ENCODE measurements at places on chromosomes 3 and 15.

GRCh38 chr3:159416856-159417255, 571.8 kb upstream of the IL12A start:
- DNase-seq = no peak

- no peak for DNase-seq
Measured at GRCh38 chr15:60423537-60423936, 25.8 kb upstream of the ANXA2 start.

DNA sequence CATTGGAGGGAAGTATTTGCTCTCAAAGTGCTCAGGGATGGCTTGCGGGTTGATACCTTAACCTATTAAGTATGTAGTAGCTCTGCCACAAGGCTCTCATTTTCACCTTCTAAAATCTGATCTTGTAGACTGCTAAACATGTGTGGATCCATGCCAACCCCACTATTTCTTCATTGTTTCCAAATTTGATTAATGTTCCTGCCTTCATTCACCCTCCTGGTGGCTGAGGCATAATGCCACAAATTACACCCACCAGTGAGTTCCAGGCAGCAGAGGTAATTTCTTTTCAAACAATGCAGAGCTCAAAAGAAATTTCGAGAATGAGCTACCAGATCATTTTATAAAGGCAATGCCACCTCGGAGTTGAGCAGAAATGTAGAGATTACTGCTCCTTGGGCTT, 71.0 kb downstream of the EDEM1 start:
- no peak for DNase-seq

- DNase-seq = no peak
Measured at GRCh38 chr3:171849617-171850319, 6.6 kb downstream of the TMEM212 start.

DNA sequence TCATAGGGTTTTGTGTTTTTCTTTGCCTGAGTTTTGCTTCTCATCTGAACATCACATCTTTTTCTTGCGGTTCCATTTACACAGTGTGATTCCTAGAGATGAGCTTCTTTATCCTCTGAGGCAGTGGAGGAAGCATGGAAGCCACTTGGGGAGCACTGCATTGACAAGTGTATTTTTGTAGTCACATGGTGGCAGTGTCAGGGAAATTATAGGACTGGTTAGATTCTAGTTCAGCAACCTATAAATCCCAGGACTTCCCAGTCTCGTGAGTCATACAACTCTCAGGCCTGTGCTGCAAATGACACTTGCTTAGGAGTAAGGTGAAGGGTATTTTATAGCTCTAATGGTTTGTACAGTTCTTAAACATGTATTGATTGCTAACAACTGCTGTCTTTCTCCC, 58.4 kb downstream of the RBM6 start:
- DNase-seq = no peak

- no peak for DNase-seq
Measured at GRCh38 chr3:52982839-52983238, 63.0 kb downstream of the SFMBT1 start.

DNA sequence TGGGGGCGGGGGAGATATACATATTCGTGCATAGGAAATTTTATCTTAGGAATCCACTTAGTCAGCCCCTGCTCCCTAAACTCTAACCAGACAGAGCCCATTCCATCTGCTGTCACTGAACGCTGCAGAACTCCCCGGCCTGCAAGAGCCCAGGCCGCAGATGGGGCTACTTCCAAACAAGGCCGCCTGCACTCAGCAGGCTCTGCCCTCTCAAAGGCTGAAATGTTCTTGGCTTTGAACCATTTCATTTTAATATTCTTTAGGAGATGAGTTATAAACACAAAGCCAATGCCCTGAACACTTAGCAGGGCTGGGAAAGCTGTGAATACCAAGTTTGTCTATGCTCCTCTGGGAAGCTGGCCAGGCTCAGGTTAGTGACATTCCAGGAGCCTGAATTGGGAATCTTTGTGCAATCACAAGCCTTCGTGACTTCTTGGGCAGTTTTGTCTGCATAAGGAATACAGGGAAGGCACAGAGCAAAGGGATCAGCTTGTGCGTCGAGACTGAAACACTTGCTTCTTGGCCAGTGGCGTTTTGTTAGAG, 65.0 kb downstream of the SYNM start:
- no peak for DNase-seq

DNA sequence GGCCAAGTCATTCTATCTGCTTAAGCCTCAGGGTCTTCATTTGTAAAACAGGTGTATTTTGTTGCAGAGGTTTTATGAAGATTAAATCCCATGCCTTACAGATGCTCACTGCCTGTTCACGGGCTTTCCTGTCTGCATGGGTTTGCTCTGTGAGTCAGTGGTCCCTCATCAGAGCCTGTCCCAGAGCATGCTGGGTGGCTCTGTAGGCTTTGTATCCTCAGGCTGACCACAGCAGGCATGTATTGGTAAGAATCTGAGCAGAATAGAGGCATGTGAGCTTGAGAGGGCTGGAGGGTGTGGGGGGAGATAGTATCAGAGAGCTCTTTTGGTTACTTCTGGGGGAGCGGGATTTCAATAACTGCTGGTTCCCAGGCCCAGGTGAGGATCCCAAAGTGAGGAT, 45.4 kb upstream of the PLXNA1 start:
- no peak for DNase-seq

- no peak for DNase-seq
Measured at GRCh38 chr15:77409259-77410156, 10.4 kb downstream of the PEAK1 start.

GRCh38 chr3:165837058-165837525, at the start of gene BCHE:
TSS of gene BCHE (minus strand) at chr3:165837423. CDS start at chr3:165831033, 6,390 bp downstream.
- peak; percentile 14 for DNase-seq

- no peak for DNase-seq
Measured at GRCh38 chr3:99761415-99762165, 56.1 kb upstream of the CMSS1 start.

DNA sequence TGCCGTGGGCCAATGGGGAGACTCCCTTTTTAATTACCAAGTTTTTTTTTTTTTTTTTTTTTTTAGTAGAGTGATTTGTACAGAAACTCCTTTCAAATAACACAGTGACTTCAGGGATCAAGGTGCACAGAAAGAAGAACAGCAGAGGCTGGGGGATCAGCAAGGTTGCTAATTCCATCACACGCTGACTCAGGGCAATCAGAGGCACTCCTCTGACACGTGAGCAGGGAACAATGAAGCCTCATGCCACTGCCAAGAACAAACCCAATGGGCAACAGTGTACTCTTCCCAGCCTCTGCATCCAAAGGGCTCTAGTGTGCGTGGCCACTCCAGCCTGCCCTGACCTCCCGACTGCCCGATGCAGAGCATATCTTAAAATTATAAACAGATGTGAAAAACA, 186.7 kb upstream of the WNT5A start:
- no peak for DNase-seq

GRCh38 chr3:185914911-185915629, 22.7 kb downstream of the TRA2B start:
- DNase-seq = no peak

DNA sequence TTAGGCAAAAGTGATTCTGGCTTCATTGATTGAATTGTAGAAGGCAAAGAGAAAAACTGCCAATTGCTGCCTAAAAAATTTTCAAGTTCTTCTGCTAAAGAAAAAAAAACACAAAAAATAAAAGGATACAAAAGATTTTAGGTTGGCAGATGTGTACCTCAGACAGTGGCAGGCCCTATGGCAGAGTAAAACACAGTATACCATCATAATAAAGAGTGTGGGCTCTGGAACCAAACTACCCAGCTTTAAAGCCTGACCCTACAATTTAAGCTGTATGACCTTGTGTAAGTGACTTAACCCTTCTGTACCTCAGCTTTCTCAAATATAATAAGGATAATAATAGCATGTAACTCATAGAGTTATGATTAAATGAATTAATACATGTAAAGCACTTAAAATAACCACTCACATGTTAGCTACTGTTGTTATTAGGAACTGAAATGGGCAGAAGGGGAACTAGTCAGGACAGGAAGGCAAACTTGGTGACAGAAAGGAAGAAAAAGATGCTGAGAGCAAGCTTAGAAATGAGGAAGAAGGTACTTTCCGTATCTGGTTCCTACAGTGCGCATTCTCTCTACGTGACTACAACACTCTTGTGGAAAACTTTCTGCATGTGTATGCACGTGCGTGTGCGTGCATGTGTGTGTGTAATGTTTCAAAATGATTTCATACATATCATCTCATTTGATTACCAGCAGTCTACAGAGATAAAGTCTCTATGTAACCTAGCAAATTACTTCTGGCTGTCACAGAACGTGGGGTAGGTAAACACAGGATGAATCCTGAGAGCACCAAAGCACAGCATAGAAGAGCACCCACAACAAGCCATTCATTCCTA, 13.6 kb upstream of the GATM start:
- DNase-seq = no peak

DNA sequence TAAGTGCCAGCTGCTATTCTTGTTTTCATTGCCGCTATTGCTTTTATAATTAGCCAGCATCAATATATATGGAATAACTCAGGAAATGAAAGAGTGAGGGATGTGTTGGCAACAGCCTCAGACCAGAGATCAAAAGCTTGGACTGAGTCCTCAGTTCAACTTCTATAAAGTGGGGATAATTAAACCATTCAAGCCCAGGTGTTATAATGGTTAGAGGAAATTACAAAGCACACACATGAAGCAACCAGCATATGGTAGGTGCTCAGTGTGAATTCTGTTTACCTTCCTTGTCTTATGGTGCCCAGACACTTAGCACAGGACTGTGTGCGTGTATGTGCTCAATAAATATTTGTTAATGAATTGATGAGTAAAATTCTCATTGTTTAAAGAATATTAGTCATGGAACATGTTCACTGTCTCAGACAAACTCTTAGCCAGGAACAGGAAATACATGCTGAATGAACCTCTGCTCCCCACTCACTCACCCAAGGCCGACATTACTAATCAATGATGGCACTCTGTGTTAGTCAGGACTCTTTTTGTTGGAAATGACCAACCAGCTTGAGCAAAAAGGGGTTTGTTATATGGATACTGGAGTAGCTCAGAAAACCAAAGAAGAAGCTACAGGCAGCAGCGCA, 16.7 kb upstream of the CCDC174 start:
- DNase-seq = no peak

DNA sequence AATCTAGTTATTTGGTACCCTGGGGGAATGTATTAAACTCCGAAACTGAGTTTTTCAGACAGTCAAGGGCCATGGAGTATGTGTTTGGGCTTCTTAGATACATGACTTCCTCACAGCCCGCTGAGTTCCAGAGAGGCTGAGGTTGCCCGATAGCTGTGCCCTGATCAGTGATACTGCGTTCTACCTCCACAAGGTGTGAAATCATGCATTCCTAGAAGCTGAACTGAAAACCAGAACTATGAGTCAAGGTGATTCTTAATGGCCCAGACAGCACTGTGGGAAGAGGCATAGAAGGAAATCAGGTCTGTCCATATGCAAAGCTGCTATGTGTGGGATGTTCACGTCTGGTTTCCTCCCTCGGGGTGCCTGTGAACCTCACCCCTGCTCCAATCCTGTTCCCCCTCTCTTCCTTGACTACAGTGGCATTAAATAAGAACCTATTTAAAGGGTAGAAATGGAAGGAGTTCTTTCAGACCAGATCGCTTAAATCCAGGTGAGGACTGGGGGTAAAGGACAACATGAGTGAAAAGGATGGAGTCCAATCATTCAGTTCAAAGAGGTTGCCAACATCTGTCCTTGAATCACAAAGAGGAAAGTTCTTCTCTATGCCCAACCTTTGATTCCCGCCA, 74.3 kb downstream of the MYO1E start:
- DNase-seq = no peak

DNA sequence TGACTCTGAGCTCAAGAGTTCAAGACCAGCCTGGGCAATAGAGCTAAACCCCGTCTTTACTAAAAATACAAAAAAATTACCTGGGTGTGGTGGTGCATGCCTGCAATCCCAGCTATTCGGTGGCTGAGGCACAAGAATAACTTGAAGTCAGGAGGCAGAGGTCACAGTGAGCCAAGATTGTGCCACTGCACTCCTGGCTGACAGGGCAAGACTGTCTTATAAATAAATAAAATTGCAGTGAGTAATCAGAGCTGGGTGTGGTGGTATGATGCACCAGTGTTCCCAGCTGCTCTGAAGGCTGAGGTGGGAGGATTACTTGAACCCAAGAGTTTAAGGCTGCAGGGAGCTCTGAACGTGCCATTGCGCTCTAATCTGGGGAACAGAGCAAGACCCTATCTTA, 55.9 kb upstream of the GCNT3 start:
- DNase-seq = no peak

- no peak for DNase-seq
Measured at GRCh38 chr3:135860761-135861160, 104.8 kb upstream of the PPP2R3A start.

DNA sequence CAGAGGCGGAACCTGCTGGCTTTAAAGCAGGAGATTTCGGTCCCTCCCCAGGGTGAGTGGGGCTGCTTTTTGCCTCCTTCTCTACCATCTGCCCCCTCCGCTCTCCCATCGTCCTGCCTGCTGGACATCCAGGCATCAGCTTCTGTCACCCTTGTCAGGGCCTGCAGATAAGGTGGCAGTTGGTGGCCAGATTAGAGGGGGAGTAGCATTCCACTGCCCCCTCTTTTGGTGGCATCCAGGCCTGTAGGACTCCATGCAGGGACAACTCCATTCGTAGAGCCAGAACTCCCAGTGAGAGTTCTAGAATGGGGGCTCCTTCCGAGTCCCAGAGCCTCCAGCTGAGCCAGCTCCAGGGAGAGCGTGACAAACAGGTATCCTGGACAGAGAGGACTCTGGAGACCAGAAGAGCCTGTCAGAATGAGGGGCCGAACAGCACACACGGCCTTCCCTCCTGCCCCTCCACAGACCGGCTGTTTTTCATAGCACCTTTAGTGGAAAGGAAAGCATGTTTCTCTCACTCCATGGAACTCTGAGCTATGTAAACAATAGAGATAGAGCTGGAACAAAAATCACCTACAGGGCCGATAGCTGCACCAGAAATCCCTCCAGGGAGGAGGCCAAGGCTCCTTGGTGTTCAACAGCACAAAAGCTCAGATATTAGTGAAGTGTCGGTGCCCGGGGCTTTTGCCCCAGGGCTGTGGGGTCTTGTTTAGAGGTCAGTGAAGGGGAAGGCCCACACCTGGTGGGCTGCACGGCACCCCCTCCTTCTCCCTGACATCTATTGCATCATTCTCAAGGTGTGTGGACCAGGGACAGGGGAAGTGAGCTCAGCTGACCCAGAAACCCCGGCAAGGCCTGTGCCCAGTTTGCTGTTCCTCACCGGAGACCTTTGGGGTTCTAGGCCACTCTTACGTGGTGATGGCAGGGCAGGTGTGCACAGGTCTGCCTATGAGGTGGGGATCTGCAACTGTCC, 34.2 kb downstream of the MAGEF1 start:
- DNase-seq = no peak

GRCh38 chr3:108548304-108548703, 37.9 kb upstream of the MYH15 start:
- DNase-seq = no peak

All from hypothalamus (tissue), 51 donors.